Stimulated activated CD4-positive, alpha-beta T cell treated with anti-CD3 and anti-CD28 coated beads, Interleukin-1b, Interleukin-23, amount 100 ng/mL, for 1 hour (primary cell): ENCODE measurements at places on chromosomes 4 and X.

GRCh38 chrX:130829526-130830515, 73.2 kb downstream of the ENOX2 start:
- DNase-seq = no peak

- no peak for DNase-seq
Observed at GRCh38 chr4:86919561-86920223, 15.1 kb upstream of the AFF1 start.

GRCh38 chrX:44400588-44400987, 57.1 kb upstream of the EFHC2 start:
- DNase-seq = no peak

DNA sequence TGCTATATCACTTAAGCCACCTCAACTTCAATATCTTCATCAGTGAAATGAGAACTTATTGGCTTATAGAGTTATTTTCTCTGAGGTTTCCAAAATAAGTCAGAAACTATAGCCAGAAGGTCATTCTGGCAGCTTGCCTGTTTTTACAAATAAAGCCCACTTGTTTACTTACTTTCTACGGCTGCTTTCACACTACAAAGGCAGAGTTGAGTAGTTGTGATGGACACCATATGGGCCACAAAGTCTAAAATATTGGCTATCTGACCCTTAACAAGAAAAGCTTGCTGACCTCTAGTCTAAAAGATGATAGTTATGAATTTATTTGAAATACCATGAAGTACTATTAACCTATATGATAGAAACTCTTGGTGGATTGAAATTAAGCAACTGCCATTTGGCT, 67.3 kb upstream of the ATOH1 start:
- DNase-seq = no peak

GRCh38 chr4:86957215-86957614, 22.4 kb downstream of the AFF1 start:
- no peak for DNase-seq

DNA sequence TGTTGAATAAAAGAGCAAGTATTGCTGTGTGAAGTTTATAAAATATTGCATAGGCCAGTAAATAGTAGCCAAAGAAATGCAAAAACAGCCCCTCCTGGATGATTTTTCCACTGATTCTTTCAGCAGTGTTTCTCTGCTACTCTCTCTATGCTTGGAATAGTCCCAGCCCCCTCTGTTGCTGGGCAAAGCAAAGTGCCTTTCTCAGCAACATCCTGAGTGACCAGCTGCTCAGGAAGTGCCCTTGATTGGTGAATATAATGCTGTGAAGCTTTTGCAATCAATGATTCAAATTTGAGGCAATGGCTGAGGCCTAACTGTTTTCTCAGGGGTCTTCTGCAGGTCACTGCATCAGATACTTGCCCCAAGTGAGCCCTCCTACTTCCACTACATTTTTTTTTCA, 656.7 kb downstream of the ZNF674 start:
- DNase-seq = no peak

- DNase-seq = no peak
Observed at GRCh38 chr4:61630548-61630947, 430.4 kb downstream of the ADGRL3 start.

- DNase-seq = no peak
Observed at GRCh38 chr4:111693758-111694157, 451.5 kb upstream of the FAM241A start.

- no peak for DNase-seq
Observed at GRCh38 chr4:2071252-2071911, 12.3 kb downstream of the NAT8L start.

DNA sequence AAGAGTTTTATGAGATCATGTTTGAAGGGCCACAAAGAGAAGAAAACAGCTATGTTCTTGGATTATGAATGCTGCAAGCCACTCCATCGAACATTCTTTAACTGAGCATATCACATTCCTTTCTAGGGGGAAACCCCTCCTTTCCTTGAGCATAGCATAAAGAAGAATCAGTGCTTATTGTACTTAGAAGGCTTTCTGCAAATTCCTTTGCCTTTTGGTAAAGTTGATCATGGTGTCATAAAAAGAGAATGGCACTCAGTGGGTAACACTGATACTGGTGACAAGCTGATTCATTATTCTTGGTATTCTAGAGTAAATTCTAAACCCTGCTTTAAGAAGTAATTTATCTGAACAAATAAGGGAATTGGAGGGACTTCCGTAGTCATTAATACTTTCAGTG, 88.5 kb upstream of the GPR34 start:
- no peak for DNase-seq

GRCh38 chr4:40564815-40565483, 64.7 kb downstream of the RBM47 start:
- DNase-seq = no peak

DNA sequence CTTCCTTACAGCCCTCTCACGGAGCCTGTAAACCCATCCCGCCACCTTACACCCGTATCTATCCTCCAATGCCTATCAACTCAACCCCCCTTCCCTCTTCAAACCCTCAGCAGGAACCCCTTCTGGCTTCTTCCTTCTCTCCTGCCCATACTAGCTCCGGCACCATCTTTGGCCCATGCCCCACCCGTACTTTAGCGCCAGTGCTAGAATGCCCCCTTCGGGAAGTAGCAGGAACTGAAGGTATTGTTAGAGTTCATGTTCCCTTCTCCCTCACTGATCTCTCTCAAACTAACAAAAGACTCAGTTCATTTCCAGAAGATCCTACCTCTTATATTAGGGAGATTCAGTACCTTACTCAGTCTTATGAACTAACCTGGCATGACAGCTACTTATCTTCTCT, 2.7 kb upstream of the UGT2B15 start:
- DNase-seq = no peak

DNA sequence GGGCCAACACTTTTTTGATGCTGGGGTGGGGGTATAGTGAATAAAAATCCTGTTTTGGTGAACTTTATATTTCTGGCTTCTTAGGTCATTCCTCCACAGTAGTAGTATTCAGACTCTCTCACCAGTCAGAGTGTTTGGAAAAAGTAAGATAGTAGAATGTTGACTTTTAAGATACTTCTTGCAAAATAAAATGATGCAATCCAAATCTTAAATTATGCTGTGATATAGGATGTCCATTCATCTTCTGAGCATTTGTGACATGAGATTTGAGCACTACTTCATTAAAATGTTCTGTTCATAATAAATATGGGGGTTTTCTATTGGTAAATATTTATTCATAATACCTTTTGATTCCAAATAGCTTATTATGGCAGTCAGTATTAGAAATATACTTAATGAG, 70.1 kb downstream of the BMP2K start:
- no peak for DNase-seq

DNA sequence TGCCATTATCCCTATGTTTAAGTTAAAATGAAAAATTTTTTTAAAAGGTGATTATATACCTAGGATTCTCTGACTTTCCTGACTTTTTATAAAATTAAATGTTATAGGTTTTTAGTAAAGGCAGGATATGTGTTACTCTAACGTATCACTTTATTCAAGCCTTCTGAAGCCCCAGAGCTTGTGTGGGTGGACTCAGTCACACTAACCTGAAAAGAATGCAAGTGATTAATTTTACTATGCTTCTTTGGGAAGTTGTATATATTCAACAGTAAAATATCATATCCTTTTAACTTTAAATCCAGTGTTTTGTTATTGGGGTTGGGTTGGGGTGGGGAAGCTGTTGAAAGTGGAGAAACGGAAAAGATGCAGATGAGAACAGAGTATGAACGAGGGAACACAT, 22.8 kb downstream of the PDLIM3 start:
- DNase-seq = no peak

DNA sequence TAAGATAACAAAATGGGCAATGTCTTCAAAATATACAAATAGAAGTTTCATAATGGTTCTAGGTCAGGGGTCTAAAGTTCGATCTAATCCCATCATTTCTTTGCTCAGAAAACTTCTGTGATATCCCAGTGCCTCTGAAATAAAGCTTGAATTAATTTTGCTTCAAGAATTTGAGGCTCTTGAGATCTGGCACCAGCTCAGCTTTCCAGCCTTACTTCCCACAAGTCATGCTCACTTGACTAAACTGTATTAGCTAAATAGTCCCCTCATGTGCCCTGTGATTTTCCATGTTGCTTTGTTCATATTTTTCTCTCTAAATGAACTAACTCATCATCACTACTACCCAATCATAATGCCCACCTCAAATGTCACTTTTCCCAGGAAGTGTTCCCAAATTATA, 50.8 kb upstream of the MBNL3 start:
- DNase-seq = no peak

- DNase-seq = no peak
Observed at GRCh38 chr4:158347556-158347955, 137.3 kb downstream of the TMEM144 start.
